ENCODE measurements at places on chromosomes 1 and 21.

DNA sequence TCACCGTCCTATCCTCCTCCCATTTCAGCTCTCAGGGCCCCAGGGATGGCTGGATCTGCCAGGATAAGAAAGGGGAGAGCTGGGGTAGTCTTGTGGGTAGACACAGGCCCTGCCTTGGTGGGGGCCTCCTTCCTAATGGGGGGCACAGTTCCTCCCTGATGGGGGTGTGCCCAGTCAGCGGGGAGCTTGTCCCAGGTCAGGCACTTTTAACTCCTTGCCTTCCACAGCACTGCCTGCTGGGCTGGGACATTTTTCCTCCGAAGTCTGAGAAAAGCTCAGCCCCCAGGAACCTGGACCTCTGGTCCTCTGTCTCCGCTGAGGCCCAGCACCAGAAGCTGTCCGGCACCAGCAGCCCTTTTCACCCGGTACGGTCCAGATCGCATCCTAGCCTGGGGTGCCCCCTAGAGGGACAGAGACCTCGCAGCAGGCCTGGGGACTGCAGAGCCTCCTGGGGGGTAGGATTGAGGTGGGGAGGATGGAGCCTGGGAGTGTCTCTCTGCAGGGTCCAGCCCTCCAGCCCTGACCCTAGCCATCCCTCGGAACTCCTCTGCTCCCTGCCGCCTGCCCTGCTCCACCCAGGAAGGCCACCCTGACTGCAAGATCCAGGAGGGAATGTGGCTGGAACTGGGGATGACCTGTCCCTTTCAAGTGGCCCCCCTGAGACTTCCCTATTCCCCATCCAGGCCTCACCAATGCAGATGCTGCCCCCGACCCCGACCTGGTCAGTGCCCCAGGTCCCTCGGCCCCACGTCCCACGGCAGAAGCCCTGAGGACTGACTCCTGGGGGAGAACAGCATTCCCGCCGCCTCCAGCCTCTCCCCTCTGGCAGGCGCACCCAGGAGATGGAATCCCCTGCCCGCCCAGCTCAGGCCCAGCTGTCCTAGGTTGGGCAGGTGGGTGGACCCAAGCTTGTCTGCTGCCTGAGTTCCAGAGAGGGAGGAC lies 12.0 kb downstream of the MIIP start:
- no peak for DNase-seq

- DNase-seq, result no peak
Observed at GRCh38 chr1:77541162-77541545, 141.3 kb downstream of the ZZZ3 start.

GRCh38 chr1:101485712-101486111 lies 248.9 kb downstream of the S1PR1 start:
- DNase-seq, result no peak

- no peak for DNase-seq
Observed at GRCh38 chr1:2416403-2416802, 4.0 kb upstream of the PEX10 start.

DNA sequence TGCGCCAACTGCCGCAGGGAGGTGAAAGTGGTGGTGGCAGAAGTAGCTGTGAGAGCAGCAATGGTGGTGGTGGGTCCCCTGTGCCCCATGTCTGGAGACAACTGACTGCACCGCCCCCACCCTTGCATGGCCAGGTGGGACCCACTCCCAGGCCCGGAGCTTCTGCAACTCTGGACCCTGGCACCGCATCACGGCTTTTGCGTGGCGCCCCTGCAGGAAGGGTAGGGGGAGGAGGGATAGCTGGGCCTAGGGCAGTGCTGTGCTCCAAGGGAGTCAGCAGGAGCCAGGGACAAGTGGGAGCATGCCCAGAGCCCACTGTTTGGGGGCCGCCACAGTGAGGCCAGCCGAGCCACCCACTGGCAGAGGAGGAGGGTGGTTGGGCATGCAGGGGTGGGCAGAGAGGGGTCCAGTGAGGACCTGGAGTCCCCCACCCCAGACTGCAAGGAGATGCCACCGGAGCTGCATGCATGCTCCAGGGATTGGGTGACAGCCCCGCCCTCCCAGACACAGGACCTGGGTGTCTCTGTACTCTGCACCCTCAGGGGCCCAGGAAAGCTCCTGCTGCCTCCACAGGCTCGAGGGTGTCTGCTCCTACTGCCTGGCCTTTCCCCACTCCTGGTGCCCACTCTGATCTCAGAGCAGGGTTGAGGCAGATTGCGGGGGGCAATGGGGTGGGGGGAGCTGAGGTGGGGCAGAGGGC lies 9.8 kb upstream of the CTTNBP2NL start:
- no peak for DNase-seq
